ENCODE measurements at places on chromosomes 3 and 15. TPM values are rescaled to one million over a fixed set of nuclear protein-coding genes. Genes with fewer than 3 reads are reported as not detected.

DNA sequence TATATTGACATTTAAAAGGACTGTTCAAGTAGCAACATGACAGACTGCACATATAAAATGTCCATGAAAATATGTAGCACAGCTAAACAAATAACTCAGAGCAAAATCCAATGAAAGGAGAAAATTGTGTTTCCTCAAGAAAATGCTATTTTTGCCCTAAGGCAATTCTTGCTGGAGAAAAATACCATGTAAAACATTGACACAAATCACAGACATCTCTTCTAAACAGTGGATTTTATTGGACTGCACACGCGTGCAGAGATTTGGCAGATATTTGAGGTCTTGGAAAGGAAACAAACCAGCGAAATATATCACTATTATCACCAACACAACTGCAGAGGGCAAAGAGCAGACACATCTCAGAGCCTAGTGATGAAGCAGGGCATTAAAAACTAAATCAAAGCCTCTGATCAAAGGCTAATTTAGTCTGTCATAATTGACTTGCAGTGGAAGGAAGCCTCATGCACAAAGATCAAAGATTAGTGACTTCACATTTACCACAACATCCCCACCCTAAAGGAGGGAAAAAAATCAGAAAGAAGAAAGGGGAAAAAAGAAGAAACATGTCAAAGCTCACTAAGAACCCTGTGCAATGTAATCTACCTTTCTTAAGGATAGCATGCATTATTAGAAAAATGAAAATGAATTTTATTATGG is 52.4 kb downstream of the CHL1 start:
- DNase-seq, result no peak

GRCh38 chr3:190169877-190170276 is 49.2 kb upstream of the P3H2 start:
- no peak for DNase-seq

DNA sequence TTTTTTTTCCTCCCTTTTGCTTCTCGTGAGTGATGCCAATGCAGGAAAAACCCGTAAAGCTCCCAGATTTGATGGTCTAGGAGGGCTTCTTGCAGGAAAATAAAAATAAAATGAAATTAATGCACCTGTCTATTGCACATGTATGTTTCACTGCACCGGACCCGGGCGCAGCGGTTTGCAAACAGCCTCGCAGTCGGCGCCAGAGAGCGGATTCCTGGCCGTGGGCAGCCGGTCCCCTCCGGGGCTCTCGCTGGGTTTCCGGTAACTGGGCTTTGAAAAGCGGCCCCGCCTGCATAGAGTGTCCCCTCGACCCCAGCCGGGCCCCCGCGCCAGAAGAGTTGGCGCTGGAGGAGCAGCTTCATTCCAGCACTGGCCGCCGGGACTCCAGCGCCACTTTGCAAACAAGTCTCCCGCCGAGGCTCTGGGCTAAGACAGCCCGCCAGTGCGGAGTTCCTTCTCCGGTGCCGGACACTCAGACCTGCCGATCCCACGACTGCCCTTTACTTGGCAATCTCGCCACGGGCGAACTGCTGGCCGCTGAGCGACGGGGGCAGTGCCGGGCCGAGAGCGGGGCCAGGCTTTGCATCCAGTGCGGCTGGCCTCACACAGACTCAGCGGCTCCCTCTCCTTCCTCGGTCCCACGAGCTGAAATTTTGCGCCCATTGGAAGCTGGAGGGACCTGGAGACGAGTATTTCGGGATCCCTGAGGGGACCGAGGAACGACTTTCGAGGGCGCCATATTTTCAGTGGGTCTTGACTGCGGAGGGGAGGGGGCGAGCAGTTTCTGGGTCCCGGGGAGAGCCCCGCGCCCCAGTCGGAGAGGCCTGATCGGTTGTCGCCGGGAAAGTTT is 225.9 kb upstream of the C2CD4B start:
- peak; percentile 61 for DNase-seq

- no peak for DNase-seq
Observed at GRCh38 chr15:48861813-48862431, 16.0 kb upstream of the EID1 start.

- no peak for DNase-seq
Observed at GRCh38 chr15:70272565-70273355, 175.0 kb upstream of the TLE3 start.

DNA sequence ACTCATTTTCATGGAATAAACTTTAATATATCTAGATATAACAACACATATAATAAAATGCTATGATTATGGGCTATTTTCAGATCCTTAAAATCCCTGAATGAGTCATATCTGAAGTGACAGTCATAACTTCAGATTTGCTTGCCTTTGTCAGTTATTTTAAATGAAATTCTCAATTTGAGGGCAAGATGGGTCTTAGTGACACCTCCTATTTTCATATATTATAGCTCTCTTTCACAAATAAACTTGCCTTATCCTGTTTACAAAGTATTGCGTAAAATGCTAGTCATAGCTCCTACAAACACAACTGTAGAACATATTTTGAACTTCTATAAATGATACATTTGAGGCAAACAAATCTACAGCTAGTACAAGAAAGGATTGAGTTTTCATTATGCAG is 6.2 kb upstream of the THRB start:
- no peak for DNase-seq

GRCh38 chr3:16346413-16347081 is 81.5 kb downstream of the OXNAD1 start:
- no peak for DNase-seq

- no peak for DNase-seq
Observed at GRCh38 chr3:134369231-134369741, 5.0 kb downstream of the AMOTL2 start.

Gene CCDC39
- not detected for total RNA-seq

Gene TICRR
- 0.05 TPM for total RNA-seq

Gene SYNPR
- not detected for total RNA-seq

Gene STARD5
- 2.3 TPM for total RNA-seq

Gene A4GNT
- total RNA-seq, result not detected

All from Right ventricle myocardium superior (tissue), 1 donor.